Glomerular endothelial cell (primary cell): ENCODE measurements at places on chromosomes 6 and 20.

GRCh38 chr20:40591119-40591518 is 97.9 kb downstream of the MAFB start:
- DNase-seq, result no peak

- no peak for DNase-seq
These were observed 40.0 kb upstream of the TFAP2B start for GRCh38 chr6:50778696-50779095.

DNA sequence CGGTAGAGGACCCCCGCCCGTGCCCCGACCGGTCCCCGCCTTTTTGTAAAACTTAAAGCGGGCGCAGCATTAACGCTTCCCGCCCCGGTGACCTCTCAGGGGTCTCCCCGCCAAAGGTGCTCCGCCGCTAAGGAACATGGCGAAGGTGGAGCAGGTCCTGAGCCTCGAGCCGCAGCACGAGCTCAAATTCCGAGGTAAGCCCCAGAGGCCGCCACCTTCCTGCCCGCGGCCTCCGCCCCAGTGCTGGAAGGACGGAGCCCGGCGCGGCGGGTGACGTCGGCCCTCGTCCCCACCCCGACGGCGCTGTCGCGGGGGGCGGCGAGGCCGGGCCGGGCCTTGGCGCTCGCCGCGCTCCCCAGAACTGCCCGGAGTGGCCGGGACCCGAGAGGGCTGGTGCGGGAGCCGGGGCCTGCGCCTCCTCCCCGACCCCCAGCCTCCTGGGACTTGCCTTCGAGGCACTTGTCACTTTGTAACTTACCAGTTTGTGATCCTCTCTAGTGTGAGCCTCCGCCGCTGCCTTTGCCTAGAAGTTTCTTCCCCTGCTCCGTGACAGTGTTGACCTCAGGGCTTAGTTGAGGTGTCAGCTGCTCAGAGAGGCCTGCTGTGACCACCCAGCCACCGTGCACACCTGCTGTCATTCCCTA is 417 bp downstream of the VAPB start:
- DNase-seq, result no peak

DNA sequence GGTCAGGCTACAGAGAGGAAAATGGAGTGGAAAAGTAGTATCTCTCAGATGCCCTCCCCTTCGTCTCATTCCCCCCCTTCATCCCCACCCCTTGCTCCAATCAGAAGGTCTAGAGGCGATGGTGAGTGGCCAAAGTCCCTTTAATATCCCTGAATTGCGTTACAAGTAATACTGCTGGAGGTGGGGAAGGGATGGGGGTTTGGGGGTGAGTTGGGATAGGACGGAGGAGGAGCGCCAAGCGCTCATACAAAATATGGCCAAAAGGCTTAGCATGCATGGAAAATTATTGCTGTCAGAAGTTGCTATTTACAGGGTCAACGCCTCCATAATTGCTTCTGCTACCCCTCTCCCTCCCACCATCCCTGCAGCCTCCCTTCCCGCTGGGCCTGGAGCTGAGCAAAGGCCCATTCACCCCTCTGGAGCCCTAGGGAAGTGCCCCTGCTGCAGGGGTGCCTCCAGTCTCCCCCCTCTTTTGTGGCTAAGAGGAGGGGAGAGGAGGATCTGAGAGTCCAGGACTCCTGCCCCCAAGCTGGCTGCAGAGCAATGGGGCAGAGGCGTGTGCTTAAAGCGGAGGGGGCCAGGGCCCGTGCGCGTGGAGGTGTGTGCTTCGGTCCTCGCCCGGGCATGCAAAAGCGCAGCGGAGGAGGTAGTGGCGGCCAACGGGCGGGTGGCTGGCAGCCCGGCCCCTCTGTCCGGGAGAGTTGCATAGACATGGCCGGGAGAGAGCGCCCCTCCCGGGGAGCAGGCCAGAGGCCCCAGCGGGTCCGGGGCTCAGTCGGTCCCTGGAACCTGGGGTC is 8.7 kb upstream of the SRXN1 start:
- no peak for DNase-seq

DNA sequence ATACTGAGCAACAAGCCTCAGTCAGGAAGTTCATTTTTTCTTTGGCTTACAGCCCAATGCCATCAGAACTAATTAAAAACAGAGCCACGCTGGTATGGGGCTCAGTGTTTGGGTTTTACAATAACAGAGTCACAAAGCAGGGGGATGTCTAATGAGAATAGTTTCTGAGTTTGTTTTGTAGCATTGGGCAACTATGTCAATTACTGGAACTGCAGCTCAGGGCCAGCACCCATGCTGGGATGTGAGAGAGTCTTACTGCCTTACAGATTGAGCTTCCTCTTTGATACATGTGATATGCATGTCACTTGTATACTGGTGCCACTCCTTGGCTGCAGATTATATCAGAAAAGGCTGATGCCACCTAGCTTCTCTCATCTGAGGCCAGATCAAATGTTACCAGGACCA is 117.6 kb downstream of the TFAP2B start:
- DNase-seq, result no peak

DNA sequence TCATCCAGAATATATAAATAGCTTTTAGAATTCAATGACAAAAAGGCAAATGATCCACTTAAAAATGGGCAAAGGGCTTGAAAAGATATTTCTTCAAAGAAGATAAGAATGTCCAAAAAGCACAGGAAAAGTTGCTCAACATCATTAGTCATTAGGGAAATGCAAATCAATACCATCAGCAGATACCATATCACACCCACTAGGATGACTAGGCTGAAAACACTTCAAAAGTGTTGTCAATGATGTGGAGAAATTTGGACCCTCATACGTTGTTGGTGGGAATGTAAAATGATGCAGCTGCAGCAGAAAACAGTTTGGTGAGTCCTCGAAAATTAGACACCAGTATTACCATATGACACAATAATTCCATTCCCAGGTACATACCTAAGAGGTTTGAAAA is 303.6 kb upstream of the SLC35B3 start:
- no peak for DNase-seq

- DNase-seq, result no peak
These were observed 58.2 kb downstream of the SPACA1 start for GRCh38 chr6:88105741-88106340.

- no peak for DNase-seq
These were observed 49.2 kb downstream of the PCNA start for GRCh38 chr20:5070570-5070969.

DNA sequence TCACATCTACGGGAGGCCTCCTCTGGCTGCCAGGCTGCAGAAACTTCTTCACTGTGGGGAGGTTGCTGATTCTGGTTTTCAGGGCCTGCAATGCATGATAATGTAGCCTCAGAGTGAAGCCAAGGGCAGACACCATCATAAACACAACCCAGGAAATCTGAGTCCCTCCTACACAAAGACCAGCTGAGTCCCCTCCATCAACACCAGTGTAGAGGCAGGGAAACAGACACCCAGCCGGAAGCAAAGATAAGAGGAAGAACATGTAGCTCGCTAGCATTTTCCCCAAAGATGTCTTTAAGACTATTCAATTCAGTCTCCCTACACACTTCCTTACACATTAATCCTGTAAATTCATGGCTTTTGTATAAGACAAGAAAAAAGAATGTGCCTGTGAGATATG is 23.6 kb downstream of the GSTA2 start:
- no peak for DNase-seq

DNA sequence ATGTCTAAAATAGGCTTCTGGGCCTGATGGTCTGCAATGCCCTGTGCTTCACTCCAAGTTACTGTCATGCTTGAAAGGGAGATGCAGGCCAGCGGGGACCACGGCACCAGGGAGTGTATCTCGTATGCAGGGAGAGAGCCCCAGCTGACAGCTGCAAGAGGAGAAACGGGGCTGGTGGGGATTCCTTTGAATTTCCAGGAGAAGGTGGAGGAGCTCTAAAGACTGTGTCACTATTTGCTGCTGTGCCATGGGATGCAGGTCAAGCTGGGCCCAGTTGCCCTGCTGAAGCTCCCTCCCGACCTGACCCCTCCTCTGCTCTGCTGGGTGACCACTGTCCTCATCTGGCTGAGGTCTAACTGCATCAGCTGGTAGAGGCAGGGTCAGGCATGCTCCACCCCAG is 989 bp downstream of the CST1 start:
- no peak for DNase-seq

DNA sequence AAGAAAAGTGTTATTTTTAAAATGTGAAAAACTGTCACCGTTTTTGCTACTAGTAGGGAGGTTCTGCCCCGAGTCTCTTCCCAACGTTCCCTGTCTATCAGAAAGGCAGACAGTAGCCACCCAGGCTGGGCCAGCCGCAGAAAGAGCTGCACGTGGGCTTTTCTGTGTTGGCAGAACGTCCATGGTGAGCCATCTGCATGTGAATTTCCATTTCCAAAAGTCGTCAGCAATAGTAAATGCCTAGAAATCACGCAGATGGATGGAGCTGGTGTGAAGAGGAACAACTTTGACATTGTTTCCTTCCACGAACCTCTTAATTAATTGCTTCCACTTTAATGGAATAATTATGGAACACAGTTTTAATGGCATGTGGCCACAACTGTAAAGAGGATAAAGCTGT is 97.5 kb downstream of the FAM120B start:
- no peak for DNase-seq

DNA sequence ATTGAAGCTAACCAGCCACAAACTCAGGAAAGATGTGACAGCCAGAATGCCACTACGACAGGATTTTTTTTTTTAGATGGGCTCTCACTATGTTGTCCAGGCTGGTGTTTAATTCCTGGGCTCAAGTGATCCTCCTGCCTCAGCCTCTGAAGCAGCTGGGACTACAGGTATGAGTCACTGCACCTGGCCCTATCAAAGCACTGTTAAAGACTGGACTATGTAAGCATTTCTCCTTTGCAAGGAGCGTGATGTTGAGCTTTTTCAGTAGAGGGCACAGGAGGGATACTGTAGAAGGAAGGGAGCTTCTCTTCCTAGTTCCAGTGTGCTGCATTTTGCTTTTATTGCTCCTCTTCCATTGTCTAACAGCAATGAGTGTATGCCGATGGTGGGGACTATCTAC is 35.8 kb downstream of the ZBTB9 start:
- no peak for DNase-seq

- no peak for DNase-seq
These were observed 342.0 kb downstream of the SOX4 start for GRCh38 chr6:21935561-21936028.

DNA sequence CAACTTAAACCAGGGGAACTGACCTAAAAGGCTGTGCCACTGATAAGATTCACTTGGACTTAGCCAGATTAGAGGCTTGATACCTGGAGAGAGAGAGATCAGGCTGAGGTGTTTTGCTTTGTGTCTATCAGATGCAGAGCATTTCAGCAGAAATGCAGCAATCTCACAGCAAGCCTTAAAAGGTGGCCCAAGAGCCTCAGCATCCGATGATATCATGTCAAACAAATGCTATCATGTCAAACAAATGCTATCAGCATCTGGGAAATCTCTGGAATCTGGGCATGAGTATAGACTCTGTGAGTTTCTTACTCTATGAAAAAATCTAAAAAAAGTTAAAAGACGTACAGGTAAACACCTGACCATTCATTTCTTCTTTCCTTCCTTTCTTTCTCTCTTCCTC is 718.9 kb downstream of the EYS start:
- no peak for DNase-seq

DNA sequence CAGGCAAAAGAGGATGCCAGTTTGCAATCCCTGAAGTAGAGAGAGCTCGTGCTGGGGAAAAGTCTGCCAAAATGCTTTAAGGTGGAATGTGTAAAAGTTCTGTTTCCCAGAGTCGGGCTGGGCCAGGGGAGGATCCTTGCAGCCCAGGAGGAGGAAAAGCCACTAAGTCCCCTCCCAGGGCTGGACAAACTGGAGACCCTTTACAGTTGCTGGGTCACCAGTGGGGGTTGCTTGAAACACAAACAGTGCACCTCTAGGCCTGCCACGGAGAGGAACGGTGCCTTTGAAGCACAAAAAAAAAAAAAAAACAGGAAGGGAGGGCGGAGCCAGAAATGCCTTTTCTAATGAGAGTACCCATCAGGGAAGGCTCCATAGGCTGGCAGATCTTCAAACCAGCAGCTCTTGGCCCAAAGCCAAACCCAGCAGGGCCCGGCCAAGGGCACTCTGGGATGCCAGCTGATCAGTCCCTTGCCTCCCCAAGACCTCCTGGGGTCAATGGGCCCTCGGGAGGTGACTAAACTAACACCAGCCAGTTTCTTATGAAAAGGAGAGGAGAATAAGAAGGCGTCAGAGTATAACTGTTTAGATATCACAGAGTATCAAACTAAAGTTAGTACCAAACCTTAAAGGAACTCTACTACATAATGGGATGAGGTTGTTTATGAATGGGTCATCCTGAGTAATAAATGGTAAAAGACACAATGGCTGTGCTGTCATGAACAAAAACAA is 23.7 kb downstream of the HLA-A start:
- DNase-seq, result no peak

DNA sequence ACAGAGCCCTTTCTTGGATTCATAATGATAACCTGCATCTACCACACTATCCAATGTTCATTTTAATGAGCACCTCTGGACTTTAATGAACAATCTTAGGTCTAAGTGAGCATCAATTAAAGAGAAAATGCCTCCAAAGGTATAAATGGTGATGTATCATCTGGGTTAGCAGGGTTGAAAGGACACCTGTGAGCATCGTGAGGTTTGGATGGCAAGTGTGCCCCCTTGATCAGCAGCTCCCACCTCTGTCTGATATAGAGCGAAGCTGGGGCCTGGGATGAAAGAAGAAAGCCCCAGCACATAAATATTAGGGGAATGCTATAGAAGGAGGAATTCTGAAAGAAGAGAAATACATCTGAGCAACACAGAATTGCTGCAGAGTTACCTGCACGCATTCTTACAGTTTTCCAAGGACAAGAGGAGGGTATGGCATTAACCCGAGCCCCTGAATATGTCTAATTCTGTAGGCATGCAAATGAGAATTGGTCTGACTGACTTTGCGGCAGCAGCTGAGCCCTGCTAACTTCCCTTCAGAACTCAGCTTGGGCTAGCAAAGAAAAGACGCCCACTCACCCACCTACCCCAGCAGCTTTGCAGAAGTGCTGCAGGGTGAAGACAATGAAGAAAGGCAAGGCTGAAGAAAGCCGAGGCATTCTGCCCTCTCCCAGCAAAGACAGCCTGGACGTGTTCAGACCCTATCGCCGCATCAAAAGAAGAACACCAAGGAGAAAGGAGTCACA is 136.2 kb downstream of the GMPR start:
- DNase-seq, result no peak

GRCh38 chr6:54044059-54044458 is 67.2 kb upstream of the MLIP start:
- DNase-seq, result no peak

GRCh38 chr6:150560884-150561219 is 38.8 kb upstream of the PLEKHG1 start:
- DNase-seq, result no peak

DNA sequence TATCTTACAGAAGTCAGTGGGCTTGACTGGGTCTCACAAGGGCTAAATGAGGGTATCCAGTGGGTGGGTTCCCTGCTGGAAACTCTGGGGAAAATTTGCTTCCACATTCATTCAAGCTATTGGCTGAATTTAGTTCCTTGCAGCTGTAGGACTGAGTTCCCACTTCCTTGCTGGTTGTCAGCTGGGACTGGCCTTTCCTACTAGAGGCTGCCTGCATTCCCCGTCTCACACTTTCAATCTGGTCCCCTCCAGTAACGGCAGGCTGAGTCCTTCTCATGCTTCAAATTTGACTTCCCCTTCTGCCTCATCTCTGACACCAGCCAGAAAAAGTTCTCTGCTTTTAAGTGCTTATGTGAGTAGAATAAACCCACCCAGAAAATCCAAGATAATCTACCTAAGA is 4.4 kb downstream of the CSNK2A1 start:
- DNase-seq, result no peak
